ENCODE measurements at places on chromosomes 1 and 21.
A peak's percentile ranks its signal among the peaks of the same experiment; 100 is the strongest.

DNA sequence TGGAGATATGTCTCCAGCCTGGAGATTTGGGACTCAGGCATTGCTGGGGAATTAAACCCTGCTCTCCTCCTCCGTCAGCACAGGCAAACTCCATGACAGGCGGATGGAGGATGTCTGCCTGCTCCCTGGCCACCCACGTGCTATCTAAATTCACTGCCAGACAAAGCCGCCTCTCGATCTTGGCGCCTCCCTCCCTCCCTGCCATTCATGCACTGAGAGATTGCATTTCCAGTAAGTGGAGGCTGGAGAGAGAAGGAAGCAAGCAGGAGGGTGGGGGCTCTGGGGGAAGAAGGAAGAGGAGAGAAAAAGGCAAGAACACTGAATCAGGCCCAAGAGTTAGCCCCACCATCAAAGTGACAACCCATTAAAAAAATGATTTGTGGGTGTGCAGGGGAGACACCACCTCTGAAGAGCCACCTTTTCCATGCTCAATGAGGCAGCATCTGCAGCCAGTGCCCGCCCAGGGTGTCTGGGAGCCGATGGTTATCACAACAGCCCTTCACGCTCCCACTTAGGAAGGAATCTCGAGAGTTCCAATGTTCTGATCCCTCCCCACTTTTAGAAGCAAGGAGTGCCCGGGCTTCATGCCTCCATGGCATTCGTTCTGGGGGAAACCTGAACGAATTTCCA, 183.0 kb downstream of the HIVEP3 start:
- no peak for DNase-seq

- DNase-seq, result peak; percentile 6
Measured at GRCh38 chr1:162200096-162200847, 130.8 kb downstream of the NOS1AP start.

GRCh38 chr1:223870617-223871574, 25.1 kb upstream of the TP53BP2 start:
- DNase-seq, result no peak

DNA sequence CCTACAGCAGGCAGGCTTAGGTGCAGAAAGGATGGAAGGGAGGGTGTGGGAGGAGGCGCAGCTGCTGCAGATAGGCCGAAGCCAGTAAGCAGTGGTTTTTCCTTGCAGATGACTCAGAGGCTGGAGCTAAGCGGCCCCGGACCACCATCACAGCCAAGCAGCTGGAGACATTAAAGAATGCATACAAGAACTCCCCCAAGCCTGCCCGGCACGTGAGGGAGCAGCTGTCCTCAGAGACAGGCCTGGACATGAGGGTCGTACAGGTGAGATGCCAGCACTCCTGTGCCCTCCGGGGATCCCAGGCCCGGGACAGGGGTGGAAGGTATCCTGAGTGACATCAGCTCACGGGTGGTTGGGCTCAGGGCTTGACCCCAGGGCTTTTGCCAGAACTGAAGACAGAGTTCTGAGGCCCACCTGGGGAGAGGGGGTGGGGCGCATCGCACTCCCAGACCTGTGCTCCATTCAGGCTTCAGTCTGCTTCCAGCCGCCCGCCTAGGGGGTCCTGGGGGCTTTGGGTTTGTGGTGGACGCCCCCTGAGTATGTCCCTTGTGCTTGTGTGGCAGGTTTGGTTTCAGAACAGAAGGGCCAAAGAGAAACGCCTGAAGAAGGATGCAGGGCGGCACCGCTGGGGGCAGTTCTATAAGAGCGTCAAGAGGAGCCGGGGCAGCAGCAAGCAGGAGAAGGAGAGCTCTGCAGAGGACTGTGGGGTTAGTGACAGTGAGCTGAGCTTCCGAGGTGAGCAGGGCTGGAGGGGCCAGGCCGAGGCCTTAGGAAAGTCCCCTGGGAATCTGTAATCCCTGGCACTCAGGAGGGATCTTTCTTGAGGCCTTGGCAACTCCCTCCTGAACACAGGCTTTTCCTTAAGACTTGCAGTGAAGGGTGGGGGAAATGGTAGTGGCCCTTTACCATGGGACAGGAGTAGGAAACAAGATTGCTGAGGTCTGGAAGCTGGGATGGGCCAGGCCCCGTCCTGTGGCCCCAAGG, 41.5 kb downstream of the LHX4 start:
- DNase-seq, result no peak

DNA sequence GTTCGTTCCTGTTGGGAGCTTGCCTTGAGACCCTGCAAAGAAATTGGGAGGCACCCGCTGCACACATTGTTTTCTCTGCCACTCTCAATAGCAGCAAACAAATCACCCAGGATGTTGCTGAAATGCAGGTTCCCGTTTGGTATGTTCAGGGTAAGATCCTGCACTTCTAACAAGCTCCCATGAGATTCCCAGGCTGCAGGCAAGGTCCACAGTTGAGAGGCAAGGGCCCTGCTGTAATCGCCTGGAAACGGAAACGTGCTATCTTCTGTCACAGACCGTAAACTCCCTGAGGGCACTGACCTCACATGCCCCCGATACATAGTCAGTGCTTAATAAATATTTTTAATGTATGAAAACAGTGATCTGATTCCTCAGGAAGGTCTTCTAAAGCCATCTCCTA, 37.8 kb downstream of the XCL1 start:
- DNase-seq, result no peak

DNA sequence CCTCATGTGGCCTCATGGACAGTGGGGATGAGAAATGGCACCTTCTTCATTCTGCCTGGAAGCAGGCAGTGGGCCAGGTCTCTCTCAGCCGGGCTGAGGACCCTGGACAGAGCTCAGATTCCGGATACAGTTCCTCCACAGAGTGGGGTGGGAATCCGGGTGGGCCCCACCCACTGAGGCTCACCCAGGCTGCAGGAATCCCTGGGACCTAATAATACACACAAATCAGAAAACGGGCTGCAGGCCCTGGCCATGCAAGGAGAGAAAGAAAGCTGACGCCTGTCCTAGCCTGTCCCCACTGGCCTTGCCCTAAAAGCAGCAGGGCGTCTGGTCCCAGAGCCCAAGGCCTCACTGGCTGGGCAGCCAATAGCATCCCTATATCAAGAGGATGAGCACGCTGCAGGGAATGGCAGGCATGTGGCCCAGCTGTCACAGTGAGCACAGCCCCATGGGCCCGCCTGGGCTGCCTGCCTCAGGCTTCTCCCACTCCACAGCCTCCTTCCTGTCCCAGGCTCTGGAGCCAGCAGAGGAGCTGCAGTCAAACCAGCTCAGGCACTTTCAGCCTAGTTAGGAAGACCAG, 25.3 kb downstream of the ACTA1 start:
- DNase-seq, result peak; percentile 89

- DNase-seq, result no peak
Measured at GRCh38 chr1:21766210-21766609, 16.7 kb downstream of the USP48 start.

DNA sequence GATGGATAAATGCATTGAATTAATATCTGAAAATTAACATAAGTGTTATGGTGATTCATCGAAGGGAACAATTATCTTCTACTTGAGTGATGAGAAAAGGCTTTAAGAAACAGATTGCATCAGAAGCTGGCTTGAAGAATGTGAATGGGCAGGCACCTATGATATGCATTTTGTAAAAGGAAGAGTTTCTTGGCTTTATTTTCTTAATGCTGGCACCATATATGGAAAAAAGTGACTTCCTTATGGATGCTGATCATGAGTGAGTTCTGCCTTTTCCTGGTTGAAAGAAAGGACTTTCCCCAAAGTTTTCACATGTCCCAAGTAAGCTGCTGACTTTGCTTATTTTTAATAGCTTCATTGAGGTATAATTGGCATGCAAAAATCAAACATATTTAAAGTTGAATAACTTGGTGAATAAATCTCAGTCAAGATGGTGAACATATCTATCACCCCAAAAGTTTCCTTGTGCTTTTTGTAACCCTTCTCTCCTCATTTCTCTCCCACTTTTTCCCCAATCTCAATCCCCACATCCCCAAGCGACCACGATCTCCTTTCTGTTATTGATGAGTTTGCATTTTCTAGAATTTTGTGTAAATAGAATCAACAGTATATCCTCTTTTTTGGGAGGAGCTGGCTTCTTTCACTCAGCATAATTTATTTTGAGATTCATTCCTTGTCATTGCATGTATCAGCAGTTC, 74.2 kb downstream of the SPATA46 start:
- DNase-seq, result peak; percentile 11

Measured in EH (cell line).